ENCODE measurements at places on chromosomes 3 and 15.

GRCh38 chr15:41870689-41871081, 23.2 kb downstream of the SPTBN5 start:
- DNase-seq = peak; percentile 69

DNA sequence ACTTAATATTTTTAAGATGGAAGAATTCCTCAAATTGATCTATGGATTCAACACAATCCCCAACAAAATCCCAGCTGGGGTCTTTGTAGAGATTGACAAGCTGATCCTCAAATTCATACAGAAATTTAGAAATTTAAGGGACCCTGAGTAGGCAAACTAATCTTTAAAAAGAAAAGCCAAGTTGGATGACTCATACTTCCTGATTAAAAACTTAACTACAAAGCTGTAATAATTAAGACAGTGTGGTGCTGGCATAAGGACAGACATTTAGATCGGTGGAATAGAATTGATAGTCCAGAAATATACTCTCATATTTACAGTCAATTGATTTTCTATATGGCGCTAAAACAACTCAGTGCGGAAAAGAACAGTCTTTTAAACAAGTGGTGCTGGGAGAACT, 11.6 kb downstream of the FAM162A start:
- DNase-seq = no peak

- no peak for DNase-seq
Observed at GRCh38 chr15:59611276-59612260, at the start of gene GCNT3. Gene GCNT3, plus strand, starts transcription at chr15:59611783. Its CDS starts 6,456 bp downstream, at chr15:59618239.

GRCh38 chr3:143203848-143204247, 84.3 kb downstream of the CHST2 start:
- no peak for DNase-seq

- DNase-seq = no peak
Observed at GRCh38 chr3:184341925-184342324, 4.5 kb downstream of the FAM131A start.

- no peak for DNase-seq
Observed at GRCh38 chr3:106514431-106514830, 645.6 kb upstream of the CBLB start.
